Stimulated activated effector memory CD8-positive, alpha-beta T cell treated with anti-CD3 and anti-CD28 coated beads, Interleukin-12 subunit alpha, Interleukin-12 subunit beta, amount 100 ng/mL, for 72 hours (primary cell): ENCODE measurements at places on chromosomes 7 and 10.

DNA sequence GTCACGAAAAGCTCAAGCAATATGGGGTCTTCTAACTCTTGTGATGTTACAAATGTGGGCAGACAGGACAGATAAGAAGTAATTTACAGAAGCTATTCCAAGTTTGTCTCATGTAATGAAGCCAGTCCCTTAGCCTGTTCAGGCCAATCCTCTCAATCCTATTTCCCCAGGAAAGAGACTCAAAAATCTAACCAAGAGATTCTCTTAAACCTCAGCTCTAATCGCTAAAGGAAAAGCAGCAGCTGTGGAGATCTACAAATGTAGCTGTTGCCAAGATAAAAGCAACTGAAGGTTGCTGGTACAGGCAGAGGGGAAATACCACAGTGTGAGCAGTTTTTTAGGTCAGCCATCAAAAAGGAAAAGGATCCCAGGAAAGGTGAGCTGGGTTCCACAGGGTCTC, 39.3 kb downstream of the ANK3 start:
- DNase-seq: no peak

DNA sequence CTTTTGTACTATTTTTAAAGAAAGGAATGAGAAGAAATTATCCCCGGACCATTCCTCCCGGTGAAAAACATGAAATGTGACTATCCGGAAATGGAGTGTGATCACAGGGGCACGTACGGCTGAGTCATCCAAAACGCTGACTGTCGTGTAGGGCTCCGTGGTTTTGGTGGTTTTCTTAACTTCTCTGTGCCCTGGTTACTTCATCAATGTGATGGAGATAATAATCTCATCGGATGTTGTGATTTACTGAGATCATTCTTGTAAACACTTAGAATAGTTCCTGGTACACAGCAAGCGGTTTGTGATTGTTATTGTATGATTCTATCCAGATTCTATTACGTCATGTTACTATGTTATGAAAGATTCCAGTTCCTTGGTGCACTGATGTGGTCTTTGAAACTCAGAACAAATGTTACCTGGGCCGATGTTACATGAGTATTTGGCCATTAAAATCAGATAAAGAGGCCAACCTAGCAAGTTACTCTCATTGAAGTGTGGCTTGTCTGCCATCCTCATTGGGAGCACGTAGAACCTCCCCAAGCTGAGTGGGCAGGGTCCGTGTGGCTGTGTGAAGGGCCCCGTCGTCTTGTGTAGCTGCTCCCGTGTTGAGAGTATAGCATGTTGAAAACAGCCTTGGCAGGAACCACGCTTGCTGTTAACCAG, 99.5 kb downstream of the CAMK1D start:
- peak; percentile 53 for DNase-seq

GRCh38 chr7:151372612-151373265, 31.1 kb downstream of the NUB1 start:
- DNase-seq: no peak

DNA sequence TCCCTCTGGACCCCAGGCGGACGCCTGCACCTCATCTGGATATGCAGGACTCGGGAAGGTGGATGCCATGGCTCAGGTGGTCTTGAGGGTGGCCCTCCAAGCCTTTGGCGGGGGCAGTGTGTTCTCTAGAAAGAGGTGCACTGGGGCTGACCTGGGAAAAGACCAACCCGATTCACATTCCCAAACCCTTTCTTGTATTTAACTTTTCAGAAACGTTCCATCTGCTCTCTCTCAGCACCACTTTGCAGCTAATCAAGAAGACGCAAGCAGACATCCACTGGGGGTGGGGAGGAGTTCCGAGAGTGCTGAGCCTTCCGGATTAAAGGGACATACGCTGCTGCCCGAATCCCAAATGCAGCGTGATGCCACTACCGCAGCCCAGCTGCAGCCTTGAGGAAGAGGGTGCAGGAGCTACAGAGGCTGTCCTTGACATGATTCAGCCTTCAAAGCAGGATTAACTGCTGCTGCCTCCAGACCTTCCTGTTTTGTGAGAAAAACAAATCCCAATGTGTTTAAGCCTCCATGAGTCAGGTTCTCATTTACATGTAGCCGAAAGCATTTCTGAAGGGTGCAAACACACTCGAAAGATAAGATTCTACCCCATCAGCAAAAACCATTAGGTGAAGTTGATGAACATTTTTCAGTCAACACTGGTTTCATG, 39.9 kb downstream of the RBM17 start:
- DNase-seq: no peak

DNA sequence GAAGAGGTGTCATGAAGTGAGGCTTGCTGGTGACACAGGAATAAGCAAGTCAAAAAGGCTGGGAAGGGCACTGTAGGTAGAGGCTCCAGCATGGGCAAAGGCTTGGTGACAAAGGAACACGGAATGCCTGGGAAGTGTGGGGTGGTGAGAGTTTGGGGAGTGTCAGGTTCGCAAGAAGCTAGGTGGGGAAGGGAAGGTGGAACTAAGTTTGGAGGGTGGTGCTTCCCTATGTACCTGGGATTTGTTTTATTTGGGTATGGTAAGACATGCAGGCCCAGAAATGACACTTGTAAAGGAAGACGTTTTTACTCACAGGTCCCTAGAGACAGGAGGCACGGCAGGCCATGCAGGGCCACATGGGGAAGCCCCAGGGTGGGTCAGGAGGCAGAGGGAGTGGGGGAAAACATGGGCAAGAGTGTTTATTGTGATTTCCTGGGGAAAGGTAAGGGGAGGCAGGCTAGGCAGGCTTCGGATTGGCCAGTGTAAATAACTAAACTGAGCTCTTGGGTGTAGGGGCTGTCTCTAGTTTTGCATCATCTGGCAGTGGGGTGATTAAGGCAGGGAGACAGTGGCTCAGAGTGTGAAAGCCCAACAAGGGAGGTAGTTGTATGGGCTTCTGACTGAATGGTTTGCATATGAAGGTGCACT, 52.1 kb downstream of the SH2D4B start:
- no peak for DNase-seq

DNA sequence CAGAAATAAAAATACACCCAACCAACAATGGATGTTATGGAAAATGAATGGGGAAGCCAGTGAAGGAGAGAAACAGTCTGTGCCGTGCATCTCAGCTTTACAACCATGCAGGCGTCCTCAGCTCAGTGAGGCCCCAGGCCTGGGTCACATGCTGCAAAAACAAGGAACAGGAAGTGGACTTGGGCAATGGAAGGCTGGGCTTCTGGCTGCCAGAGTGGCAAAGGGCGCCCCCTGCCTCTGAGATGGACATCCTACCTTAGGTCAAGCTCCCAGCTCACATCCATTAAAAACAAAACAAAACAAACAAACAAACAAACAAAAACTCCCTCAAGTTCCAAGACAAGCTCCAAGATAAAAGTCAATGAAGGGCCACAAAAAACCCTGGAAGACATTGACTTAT, 54.7 kb upstream of the AFAP1L2 start:
- DNase-seq: peak; percentile 7

- no peak for DNase-seq
Measured at GRCh38 chr7:121192834-121193233, 136.0 kb upstream of the WNT16 start.

- DNase-seq: no peak
Measured at GRCh38 chr7:83410989-83411591, 237.8 kb downstream of the SEMA3E start.

DNA sequence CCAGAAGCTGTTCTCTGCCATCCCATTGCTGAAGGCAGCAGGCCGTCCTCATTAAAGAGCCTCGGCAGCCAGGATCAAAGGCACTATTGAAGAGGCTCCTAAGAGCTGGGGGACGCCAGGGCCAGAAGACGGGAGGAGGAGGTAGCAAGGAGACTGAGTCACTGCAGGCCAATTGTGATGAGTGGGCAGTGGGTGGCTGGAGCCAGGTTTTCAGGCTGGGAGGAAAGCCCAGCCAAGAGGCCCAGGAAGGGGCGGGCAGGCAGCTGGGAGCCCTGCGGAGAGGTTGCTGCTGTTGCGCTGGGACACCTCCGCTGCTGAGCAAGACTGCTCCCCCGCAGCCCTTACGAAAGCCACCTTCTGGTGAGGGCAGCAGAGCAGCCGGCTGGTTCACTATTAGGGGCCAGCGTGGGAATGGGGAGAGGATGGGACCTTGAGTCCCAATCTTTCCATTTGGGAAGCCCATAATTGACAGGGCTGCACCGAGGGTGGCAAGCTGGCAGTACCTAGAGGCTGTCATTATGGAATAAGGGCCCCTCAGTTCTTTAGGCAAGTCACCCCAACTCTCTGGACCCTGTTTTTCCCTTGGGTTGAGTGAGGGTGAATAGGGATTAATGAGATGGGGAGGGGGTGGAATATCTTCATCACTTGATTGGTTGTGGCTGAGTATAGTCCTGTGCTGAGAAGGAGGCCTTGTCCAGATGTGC, 48.4 kb downstream of the UNC5B start:
- no peak for DNase-seq

DNA sequence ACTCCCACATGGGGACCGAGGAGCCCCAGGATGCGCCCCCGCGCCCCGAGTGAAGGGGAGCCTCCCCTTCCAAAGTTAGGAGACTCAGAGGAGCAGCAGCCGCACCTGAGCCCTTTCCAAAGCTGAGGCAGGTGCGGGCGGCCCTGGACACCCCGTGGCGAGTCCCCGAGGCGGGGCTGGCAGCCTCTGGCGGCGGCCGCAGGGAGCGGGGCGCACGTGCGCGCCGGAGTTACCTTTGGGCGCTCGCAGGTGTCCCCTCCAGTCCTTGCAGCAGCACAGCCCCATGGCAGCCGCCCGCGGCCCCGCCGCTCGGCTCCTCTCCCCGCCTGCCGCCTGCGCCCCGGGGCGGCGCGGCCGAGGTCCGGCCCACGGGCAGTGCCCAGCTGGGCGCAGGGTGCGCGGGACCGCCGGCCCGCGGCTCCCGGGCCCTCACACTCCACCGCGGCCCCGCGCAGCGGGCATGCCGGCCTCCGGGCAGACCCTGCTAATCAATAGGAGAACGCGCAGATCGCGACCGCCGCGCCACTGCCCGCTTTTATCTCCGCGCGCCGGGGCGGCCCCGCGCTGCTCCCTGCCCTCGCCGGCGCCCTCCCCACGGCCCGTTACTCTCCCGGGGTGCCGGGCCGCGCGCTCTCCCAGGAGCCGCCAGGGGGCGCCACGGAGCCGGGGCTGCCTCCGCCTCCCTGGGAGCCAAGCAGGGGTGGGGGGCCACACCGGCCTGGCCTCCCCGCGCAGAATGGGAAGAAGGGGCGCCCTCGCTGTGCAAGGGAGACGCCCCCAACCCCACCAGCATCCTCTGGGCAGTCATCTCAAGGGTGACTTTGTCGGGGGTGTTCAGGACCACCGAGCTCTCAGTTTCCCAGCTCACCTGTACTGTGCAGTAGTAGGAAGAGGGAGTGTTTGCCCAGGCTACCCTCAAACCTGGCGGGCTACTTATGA, 80.8 kb downstream of the ARHGAP22 start:
- DNase-seq: no peak

DNA sequence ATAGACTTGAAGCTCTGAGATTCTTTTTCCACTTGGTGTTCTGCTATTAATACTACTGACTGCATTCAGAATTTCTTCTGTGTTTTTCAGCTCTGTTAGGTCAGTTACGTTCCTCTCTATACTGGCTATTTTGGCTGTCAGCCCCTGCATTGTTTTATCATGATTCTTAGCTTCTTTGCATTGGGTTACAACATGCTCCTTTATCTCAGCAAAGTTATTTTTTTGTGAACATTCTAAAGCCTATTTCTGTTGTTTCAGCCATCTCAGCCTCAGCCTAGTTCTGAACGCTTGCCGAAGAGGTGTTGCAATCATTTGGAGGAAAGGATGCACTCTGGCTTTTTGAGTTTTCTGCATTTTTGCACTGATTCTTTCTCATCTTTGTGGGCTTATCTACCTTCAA, 201.5 kb upstream of the GNAI1 start:
- DNase-seq: no peak

GRCh38 chr10:99843310-99843709, 60.9 kb downstream of the ABCC2 start:
- no peak for DNase-seq

GRCh38 chr7:20113427-20114027, 103.7 kb downstream of the MACC1 start:
- no peak for DNase-seq

DNA sequence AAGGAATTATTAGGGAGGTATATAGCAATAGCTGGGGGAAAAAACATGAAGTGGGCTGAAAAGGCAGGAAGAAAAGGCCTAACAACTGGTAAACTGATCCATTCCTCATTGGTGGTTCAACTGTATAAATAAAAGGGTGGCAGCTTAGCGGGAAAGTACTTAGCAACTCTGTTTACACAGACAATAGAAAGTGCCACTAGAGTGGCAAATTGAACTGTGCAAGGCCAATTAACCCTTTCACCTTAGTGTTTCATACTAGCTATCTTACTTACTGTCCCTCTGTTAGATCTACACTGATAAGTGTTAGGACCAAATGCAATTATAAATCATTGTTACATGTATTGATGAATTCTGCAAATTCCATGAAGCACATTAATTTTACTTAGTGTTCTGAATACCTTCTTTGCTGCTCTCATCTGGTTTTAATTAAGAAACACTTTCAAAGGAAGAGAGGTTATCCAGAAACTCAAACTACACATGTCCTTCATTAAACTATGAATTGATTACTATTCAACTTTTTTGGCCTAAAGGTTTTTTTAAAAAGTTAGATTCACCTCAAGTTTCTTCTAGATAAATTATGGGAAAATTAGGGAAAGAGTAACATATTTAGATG, 28.0 kb downstream of the DNAJC1 start:
- no peak for DNase-seq

DNA sequence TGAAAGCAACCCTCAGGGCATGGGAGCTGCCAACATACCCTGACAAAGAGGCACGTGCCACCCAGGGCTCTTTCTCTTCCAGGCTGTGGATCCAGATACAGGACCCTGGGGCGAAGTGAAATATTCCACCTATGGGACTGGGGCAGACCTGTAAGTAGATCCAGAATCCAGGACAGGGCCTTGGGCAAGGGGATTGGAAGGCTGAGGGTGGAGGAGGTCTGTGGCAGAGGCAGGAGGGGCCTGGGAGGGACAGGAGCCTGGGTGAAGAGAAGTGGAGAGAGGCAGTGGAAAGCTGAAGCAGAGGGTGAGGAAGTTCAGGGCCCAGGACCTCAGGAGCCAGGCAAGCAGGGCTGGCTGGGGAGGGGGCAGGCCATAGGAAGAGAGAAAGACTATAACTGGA, 13.8 kb downstream of the LRIT2 start:
- no peak for DNase-seq

- no peak for DNase-seq
Measured at GRCh38 chr10:125089469-125089868, 70.9 kb downstream of the CTBP2 start.

GRCh38 chr10:1147810-1148209, 91.6 kb downstream of the WDR37 start:
- peak; percentile 32 for DNase-seq

DNA sequence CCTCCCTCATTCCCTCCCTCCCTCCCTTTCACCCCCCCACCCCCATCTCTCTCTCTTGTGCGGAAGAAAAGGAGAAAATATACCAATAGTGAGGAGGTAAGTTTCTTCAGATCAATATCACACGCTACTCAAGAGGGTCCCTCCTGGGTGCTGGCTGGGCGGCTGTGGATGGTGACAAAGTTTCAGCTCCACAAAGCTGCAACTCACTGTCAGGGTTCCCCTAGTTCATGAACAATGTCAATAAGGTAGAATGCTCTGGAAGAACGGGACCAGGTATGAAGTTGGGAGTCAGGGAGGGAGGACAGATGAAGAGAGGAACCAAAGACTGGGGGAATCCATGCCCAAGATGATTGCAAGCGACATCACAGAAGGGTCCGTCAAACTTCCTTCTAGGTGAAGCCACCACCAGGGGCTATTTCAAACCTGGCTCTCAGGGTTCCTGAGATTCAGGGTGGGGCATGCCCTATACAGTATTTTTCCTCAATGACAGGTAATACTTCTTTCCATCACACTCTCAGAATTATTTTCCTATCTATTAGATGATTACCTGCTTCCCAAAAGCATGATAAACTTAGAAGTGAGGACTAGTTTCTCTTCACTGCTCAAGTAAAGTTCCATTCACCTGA, 1.4 kb upstream of the PDE1C start:
- no peak for DNase-seq

GRCh38 chr7:68724965-68725364, 873.3 kb upstream of the AUTS2 start:
- DNase-seq: no peak
